Stimulated activated CD8-positive, alpha-beta memory T cell treated with anti-CD3 and anti-CD28 coated beads, Interleukin-7, amount 100 ng/mL, for 1 hour (primary cell): ENCODE measurements at places on chromosomes 3 and 15.

DNA sequence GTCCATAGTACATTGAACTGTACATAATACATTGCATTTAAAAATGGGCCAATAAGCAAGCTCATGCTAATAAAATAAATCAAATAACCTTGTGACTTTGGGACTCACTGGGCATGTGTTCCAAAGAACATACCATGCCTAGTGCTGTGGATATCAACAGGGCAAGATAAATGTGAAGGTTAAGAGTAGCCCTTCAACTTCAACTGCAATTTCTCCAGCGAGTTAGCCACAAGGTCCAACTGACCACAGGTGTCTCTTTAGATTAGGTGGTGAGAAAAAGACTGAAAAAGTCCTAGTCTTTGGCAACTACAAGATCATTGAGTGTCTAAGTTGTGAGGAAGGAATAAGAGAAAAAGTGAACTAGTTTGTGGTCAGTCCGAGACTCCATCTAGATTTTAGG lies 78.3 kb upstream of the ATP11B start:
- DNase-seq = no peak

- DNase-seq = no peak
Observed at GRCh38 chr3:187165144-187165543, 25.8 kb upstream of the RPL39L start.

GRCh38 chr3:29804044-29804443 lies 523.2 kb downstream of the RBMS3 start:
- DNase-seq = no peak

DNA sequence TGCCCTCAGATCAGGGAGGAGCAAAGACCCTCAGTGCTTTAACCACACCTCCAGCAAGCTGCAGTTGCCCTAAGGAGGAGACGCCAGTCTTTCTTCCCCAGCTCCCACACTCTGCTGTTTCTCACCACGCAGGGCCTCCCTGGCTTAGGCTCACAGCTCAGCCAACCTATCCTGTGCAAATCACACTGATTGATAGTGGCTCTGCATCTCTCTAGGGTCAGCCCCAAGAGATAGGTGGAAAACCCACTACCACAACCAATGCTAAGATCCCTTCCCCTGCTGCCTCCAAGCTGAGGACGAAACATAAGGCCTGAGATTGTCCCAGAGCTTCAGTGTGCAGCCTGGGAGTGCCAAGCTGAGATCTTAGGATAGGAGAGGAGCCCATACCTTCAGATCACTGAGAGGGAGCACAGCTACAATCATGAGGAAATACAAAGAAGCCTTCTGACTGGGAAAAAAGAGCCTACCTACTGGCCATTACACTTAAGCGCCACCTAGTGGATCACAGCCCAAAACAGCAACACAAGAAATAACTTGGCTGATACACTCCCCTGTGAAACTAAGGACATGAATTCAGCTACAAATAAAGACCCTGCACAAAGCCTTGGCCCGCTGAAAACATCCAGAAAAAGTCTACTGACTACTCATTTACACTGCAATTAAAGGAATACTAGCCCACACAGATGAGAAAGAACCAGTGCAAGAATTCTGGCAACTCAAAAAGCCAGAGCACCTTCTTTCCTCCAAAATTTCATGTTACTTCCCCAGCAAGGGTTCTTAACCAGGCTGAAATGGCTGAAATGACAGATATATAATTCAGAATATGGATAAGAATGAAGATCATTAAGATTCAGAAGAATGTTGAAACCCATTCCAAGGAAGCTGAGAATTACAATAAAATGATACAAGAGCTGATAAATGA lies 271.5 kb upstream of the DCBLD2 start:
- no peak for DNase-seq

GRCh38 chr15:26562336-26562735 lies 210.5 kb downstream of the GABRB3 start:
- DNase-seq = no peak
